Stromal cell of bone marrow (primary cell): ENCODE measurements at places on chromosomes 11 and 22.
A peak's percentile ranks its signal among the peaks of the same experiment; 100 is the strongest.

- no peak for DNase-seq
Observed at GRCh38 chr11:117924631-117925170, 4.5 kb downstream of the TMPRSS13 start.

DNA sequence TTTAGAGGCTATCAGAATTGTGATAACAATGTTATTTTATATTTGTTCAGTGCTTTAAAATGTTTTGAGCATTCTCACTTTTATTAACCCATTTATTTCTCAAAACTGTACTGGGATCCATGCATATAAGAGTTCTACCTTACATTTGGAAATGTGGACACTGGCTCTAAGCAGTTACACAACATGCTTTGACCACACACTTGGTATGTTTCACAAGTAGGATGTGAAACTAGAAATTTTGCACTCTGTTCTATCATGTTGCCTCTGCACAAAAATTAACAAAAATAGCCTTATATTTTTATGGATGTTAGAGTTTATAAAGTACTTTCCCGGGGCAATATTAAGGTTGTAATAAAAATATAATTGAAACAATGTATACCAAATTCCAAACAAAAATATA is 126.9 kb upstream of the CHORDC1 start:
- DNase-seq, result no peak

GRCh38 chr11:108198833-108199232 is 23.6 kb downstream of the NPAT start:
- no peak for DNase-seq

GRCh38 chr11:47595029-47595428 is 818 bp upstream of the C1QTNF4 start:
- DNase-seq, result no peak

GRCh38 chr11:2302306-2302895 is 588 bp downstream of the TSPAN32 start:
- DNase-seq, result no peak

GRCh38 chr11:110795112-110795624 is 82.9 kb upstream of the ARHGAP20 start:
- no peak for DNase-seq

DNA sequence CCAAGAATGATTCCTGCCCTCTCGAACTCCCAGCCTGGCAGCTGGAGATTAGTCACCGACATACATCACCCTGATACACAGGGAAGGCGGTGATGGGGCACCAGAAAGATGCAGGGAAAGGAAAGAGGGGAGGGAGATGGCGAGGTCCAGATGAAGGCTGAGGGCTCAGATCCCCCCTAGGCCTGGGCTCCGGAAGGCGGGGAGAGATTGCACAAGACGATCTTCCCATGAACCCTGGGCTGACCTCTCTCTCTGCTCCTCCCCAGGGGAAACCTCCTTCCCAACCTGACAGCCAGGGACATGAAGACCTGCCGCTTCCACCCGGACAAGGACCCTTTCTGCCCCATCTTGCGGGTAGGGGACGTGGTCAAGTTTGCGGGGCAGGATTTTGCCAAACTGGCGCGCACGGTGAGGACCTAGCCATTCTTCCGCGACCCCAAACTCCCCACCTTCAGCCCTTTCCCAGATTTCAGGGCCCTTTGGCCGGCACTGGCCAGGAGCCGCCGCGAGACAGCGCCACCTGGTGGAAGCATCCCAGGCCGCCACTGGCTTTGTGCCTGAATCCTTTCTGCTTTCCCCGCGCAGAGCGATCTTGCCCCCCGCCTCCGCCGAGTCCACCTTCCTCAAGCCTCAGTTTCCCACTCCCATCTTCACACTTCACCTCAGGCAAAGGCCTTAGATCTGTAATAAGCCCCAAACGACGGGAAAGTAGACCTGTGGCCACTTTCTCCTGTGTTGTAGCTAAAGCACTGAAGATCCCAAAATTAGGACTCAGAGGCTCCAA is 11.5 kb downstream of the P2RX3 start:
- DNase-seq, result no peak

GRCh38 chr11:2135648-2136201 is 3.5 kb downstream of the IGF2 start:
- DNase-seq, result no peak

GRCh38 chr11:11420191-11420898 is 67.3 kb upstream of the CSNK2A3 start:
- no peak for DNase-seq

DNA sequence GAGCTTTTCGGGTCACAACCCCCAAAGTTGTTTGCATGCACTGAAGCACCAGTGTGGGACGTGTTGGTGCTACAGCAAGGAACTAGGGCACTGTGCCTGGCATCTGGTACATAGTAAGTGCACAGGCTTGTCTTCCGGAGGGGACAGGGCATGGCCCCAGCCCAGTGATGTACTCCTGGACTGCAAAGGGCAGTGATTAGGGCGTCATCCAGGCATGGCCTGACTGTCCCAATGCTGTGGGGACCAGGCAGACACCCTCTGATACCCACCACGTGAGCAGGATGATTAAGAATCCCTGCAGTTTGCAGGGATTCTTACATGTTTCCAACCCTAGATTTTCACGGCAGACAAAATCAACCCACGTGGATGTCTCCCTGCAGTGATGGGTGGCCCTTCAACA is 50.0 kb upstream of the RFPL3 start:
- DNase-seq, result no peak

DNA sequence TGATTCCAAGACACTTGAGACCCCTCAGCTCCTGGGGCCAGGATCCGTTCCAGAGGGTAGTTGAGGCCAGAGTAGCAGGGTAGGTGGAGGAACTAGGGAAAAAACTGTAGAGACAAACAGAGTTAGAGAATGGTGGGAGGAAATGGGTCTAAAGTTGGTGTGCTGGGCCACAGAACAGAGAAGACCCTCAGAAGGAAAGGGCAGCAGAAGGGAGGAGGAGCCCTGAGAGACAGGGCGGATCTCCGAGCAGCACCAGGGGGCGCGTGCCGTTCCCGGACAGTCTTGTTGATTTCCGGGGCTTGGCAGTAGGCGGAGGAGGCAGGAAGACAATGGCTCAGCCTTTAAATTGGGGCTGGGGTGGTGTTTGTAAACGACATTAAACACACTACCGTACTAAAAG is 2.4 kb upstream of the CECR2 start:
- DNase-seq, result no peak

GRCh38 chr11:75233754-75234172 is 6.8 kb upstream of the TPBGL start:
- DNase-seq, result peak; percentile 38

DNA sequence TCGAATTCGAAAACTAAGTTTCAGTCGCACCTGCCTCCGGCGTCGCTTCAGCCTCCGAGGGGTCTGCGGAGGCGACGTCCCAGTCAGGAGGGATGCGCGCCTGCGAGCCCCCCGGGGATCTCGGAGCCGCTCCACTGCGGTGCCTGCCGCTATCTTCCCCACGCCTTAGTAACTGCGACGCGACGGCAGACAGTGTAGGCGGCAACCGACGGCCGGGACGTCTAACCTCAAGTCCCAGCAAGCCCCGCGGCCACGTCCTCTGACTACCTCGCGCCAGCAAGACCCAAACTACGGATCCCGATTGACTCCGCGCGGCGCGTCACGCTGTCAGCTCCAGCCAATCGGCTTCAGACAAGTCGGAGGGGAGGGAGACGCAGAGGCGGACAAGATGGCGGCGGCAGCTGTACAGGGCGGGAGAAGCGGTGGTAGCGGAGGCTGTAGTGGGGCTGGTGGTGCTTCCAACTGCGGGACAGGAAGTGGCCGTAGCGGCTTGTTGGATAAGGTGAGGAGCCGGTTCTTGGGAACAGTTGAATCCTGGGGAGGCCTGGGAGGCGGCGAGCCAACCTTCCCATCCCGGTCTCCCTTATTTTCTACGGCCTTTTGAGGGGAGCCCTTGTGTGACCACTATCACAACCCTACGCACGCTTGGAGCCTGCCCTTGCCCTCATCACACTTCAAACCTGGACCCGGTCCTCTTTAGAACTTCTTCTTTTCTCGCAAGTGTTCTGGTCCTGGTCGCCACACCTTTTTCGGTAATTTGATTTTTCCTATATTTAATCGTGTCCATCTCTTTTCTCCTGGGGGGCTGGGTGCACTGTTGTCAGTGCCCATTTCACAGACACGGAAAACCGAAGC is at the start of the genes SPCS2 and XRRA1:
Gene SPCS2 (plus strand): TSS at position 369 of the 855 bp plus-strand sequence. CDS start 20 bp downstream, at position 389.
Gene XRRA1 (minus strand): TSS at position 194 of the 855 bp plus-strand sequence. CDS start 8,213 bp downstream, outside the sequence.
- peak; percentile 96 for DNase-seq

DNA sequence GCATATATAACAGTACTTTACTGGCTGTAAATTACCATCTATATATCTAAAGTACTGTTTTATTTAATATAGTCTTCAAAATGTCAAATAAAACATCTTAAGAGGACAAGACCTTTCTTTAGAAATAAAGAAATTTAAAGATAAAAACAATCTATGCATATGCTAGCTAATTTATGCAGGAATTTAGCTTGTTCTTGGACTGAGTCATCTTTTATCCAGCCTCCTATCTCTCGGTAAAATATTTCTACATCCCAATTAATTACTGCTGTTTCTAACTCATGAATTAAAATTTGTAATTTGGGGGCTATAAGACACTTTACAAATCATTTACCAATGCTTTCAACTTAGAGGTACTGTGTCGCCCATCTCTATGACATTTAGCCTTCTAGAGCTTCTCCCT is 72.8 kb upstream of the DDI1 start:
- DNase-seq, result no peak

DNA sequence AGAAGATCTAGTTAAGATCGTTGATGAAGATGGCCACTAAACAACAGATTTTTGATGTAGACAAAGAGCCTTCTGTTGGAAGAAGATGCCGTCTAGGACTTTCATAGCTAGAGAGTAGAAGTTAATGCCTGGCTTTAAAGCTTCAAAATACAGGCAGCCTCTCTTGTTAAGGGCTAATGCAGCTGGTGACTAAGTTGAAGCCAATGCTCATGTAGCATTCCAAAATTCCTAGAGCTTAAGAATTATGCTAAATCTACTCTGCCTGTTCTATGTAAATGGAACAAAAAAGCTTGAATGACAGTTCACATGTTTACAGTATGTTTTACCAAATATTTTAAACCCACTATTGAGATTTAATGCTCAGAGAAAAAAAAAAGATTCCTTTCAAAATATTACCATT is 492.6 kb downstream of the CNTN5 start:
- DNase-seq, result no peak

- no peak for DNase-seq
Observed at GRCh38 chr11:98734686-98735085, 286.1 kb upstream of the CNTN5 start.
